ENCODE measurements at places on chromosomes 6 and 20.

- DNase-seq, result no peak
Measured at GRCh38 chr20:1887321-1887720, 7.9 kb upstream of the SIRPA start.

GRCh38 chr6:21508753-21509152 is 84.8 kb upstream of the SOX4 start:
- DNase-seq, result no peak

- DNase-seq, result no peak
Measured at GRCh38 chr6:85322446-85323105, 127.3 kb upstream of the NT5E start.

DNA sequence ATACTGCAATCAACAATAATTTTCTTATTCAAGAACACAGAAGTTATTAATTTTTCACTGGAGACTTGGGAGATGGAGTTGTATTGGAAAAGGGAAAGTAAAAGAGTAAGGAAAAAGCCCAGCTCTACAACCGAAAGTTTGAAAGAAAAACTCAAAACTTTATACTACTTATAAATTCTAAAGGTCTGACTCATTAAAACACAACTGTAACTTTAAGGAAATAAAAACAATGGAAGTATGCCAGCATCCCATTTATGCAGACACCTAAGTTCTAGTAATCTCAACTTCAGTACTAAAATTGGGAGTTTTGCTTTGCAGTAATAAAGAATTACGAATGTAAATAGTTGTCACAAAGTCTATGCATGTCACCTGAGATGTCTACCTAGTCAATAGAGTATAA is 80.6 kb downstream of the IRAK1BP1 start:
- DNase-seq, result no peak

- no peak for DNase-seq
Measured at GRCh38 chr6:152575621-152576150, 61.5 kb downstream of the SYNE1 start.

All from Right ventricle myocardium superior (tissue), 1 donor.